Skeletal muscle cell (primary cell): ENCODE measurements at places on chromosomes 2 and 18.
A peak's percentile ranks its signal among the peaks of the same experiment; 100 is the strongest.

DNA sequence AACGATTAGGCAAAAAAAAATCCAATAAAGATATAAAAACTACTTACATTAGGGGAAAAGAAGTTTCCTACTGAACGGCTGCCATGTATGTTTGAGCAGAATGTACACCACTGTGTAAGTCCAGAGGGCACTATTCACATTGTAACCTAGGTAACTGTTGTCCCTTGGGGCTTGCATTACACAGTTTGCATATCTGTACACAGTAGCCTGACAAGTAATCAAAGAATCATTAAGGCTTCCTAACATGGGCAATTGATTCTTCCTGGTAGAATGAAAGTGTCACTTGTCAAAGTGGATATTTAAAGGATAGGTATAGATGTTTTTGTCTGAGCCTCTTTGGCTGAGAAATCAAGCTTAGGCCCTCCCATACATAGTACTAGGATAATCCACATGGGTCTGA, 39.1 kb downstream of the PLEK start:
- DNase-seq: no peak

- peak; percentile 51 for DNase-seq
Observed at GRCh38 chr18:29418136-29418535, 1241.2 kb upstream of the CDH2 start.

GRCh38 chr18:986051-986450, 81.4 kb downstream of the ADCYAP1 start:
- no peak for DNase-seq

GRCh38 chr18:11260961-11261461, 111.6 kb upstream of the PIEZO2 start:
- no peak for DNase-seq

GRCh38 chr2:29443151-29443550, 327.9 kb downstream of the CLIP4 start:
- no peak for DNase-seq

DNA sequence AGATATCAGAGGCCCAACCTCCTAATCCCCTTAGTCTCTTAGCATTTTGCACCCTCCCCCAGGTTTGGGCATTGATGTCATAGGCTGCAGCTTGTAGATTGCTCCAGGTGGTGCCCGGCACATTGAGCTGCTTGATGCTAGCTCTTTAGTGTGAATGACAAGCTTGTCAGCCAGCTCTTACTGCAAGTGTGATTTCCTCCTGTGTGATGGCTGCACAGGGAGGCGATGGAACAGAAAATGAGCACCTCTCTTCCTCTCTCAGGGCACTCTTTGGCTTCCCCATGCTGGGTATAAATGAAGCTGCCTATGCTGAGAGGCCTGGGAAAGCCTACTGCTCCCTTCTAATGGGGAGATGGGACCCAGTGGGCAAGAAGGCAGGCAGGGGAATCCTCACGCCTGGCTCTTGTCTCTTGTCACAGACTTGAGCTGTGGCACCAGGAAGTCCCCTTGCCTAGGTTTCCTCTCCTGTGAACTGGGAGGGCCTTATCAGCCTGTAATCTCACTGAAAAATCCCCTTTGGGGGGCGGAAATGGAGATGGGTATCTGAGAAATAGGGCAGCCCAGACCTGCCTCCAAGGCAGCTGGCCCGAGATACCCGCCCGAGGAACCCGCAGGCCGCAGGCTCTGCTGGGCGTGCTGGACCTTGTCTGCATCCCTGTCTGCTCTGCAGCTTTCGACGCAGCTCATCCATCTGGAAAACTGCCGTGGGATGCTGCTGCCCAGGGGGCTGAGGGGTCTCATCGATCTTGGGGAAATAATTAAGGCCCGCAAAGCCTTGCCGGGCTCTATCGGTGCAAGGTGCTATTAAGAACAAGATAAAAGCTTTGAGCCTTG, 163.5 kb upstream of the CXCR4 start:
- no peak for DNase-seq
